ENCODE measurements at places on chromosomes 11 and 22.

DNA sequence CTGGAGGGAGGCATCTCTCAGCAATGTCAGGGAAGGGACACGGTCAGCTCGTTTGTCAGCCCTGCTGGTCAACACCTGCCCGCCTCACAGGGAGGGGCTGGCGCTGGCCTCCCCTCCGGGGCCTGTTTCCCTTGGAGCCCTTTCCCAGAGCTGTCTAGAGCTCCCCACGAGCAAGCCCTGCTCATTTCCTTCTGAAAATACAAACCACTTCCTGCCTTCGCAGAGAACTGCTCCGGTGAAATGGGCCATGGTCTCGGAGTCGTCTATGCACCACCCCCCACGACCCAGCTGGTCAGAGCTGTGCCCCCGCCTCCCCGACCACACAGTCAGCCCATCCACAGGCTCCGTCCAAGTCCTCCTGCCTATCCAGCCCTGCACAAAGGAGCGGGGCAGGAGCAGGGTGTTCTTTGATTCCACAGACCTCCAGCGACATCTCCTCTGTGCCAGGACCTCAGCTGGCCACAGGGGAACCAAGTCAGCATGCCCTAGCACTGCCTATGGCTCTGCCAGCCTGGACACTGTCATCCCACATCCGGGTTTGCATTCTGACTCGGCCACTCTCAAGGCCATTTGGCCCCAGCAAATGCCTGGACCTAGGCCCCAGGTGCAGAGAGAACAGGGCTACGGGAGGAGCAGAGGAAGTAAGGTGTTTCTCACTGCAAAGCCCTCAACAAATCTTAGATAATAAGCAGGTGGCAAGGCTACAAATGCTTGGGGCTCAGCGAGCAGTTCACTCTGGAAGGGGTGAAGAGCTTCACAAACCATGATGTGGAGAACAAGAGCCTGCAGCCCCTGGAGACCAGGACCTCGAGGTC is 82.1 kb upstream of the WNT11 start:
- peak; percentile 13 for DNase-seq

DNA sequence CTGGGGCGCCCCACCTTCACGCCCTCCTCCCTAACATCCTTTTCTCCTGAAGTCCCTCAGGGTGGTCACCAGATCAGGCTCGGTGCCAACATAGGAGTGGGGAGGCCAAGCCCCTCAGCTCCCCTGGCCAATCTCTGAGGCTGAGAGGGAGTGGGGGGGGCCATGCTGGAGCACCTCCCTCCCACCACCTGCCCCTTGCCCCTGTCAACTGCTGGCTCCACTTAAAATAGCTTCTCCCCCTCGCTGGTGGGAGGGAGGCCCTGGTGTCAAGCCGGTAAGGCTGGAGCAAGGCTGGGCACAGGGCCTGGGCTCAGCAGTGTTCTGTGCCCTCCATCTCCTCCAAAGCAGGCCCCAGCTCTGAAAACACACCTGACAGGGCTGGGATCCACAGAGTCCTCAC is 4.9 kb downstream of the PLXNB2 start:
- DNase-seq, result no peak

DNA sequence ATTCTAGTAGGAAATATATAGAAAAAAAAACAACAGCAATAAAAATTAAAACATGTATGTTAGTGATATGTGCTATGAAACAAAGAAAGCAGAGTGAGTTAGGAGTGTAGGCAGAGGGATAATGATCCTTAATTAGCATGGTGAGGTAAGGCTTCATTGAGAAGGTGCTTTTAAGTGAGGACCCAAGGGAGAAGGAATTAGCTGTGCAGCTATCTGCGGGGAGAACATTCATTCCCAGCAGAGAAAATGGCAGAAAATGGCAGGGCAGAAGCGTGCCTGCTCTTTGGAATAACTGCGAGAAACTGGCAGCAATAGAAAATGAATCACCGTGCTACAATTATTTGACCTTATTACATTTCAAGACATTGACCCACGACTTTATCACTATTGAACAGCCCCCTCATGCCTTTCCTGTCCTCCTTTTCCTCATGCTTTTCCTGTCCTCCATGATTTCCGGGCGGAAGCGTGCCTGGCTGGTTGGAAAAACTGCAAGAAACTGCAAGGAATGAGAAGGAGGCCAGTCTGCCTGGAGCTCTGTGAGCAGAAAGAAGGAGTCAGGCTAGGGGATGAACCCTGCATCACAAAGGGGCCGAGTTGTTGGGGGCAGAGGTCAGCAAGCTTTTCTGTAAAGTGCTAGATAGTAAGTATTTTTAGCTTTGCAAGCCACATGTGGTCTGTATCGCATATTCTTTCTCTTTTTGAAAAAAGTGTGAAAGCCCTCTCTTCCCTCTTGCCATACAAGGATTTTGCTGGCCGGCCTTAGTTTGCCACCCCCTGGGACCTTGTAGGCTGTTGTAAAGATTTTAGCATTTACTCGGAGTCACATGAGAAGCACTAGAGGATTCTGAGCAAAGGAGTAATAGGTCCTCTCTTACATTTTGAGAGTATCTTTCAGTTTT is 37.1 kb upstream of the SWAP70 start:
- DNase-seq, result no peak

DNA sequence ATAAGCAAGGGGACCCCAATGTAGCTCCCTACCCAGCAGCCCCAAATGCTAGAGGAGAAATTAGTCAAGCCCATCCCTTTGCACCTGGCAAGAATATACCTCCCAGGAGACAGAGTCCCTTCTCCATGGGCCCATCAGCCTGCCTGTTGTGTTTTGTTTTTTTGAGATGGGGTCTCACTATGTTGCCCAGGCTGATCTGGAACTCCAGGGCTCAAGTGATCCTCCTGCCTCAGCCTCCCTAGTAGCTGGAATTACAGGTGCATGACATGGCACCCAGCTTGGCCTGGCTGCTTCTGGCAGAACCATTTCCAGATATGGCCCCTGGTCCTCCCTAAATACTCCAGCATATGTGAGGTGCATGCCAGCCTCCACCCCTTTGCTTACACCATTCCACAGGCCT is 22.1 kb downstream of the PDE2A start:
- DNase-seq, result no peak

DNA sequence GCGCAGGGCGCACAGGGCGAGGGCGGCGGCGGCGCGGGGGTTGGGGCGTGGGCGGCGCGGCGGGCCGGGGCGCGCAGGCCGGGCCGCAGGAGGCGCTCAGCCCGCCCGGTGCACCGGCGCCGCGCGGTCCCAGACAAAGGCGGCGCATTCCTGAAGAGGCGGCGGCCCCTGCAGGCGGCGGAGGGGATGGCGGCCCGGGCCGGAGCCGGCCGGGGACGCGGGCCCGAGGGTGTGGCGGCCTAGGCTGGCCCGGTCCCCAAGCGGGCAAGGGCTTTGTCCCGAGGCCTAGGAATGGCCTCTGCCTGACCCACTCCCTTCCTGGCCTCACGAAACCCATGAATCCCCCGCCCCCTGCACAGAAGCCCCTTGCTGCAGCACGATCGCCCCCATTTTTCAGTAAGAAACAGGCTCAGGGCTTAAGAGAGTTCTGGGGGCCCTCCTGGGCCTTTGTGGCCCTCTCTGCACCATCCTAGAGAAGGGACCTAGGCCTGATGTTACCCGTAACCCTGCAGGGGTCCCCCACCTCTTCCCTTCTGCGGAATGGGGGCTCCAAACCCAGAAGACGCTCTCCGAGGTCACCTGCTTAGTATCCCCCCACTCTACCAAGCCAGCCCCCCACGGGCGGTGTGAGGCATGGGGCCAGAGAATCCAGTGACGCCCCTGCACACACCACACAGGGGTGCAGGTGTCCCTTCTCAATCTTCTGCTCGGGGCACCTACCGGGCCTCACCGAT is at the start of gene RTN4R:
TSS of gene RTN4R (minus strand) at position 40 of the 734 bp plus-strand sequence. CDS start 226 bp downstream, outside the sequence.
- peak; percentile 30 for DNase-seq
